Uterus (tissue), 4 donors: ENCODE measurements at places on chromosomes 7 and 10. TPM values are rescaled to one million over a fixed set of nuclear protein-coding genes. Genes with fewer than 3 reads are reported as not detected.

DNA sequence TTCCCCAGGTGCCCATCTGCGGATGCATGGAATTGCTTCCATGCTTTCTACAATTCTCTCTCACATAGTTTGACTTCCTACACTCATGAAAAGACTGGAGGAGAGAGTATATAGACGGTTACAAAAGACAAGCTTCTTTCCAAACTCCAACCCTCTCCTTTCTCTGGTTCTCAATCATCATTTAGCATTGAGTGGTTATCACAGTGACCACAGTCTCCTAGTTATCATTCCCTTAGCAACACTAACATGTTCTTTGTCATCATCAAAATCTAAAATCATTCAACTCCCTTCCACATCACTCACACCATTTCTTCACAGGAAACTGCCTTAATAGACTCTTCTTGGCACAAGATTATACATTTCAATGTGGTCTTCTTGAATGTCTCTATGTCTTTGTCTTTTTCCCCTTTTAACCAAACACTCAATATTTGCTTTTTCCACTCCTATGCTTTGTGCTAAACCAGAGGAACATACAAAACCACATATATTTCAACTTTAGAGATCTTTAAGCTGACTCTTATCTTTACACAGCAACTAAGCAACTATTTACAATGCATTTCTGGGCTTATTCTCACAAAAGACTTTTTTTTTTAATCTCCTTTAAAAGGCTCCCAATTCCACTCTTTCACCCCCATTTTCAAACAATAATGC, 126.3 kb downstream of the CNOT4 start:
- no peaks in the 10 kb centered on the region for H3K27me3 ChIP-seq
- no peak overlapping the region for H3K4me3 ChIP-seq
- no peak overlapping the region for H3K27ac ChIP-seq
- no peak for DNase-seq

DNA sequence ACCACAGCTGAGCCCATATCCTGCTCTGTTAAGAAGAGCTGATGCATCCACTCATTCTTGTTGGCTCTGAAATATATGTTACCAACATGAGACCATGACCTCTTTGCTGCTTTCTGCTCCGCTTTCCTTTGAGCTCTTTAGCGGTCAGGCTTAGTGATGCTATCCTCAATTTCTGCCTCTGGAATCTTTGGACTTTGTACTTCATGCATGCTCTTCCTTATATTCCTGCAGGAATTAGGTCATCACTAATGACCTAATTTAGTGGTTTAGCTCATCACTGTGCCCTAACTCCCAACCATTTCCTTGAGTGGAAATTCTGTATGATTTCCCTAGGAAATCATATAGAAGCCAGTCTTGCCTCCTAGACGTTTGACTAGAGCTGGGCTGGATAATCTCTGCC, 119.5 kb downstream of the AOAH start:
- no peak overlapping the region for H3K27ac ChIP-seq
- H3K4me3 ChIP-seq: no peak overlapping the region
- DNase-seq: no peak
- no peaks in the 10 kb centered on the region for H3K4me1 ChIP-seq
- no peaks in the 10 kb centered on the region for H3K27me3 ChIP-seq
- no peaks in the 10 kb centered on the region for H3K36me3 ChIP-seq

DNA sequence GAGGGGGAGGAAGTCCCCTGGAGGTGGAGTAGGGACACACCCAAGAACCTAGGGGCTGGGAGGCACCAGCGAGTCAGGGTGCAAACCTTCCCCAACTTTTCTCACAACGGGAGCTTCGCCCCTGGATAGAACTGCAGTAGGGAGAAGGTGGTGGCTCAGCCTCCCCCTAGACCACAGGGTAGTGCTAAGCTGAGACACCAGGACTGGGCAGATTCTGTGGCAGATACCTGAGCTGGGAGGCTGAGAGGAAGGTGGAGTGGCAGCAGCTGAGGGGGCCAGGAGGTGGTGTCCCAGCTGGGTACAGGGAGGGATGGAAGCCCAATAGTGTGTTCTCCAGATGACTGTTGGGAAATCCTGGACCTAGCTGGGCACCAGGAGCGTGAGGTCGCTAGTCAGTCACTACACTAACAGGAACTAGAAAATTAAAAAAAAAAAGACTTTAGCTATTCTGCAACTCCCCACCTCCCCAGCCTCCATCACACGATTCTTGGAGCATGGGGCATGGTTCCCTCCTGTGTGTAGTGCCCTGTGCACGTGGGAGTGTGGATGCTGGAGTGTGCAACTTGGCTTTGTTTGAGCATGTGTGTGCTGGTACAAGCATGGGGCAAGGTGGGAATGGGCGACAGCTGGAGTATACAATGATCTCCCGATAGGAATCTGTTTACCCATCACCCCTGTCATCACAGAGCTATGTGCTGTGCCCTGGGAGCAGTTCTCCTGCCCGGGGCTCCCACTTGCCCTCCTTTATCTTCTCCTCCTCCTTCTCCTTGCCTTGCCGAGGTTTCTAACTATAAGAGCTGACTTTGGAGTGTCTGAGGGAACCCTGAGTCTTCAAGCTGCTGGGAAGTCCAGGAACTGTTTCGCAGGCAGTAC, 8.8 kb upstream of the TRPV6 start:
- DNase-seq: no peak
- H3K36me3 ChIP-seq: no peaks in the 10 kb centered on the region
- no peak overlapping the region for H3K4me3 ChIP-seq
- H3K27me3 ChIP-seq: no peaks in the 10 kb centered on the region

- H3K36me3 ChIP-seq: no peaks in the 10 kb centered on the region
- no peaks in the 10 kb centered on the region for H3K27me3 ChIP-seq
- no peaks in the 10 kb centered on the region for H3K4me1 ChIP-seq
- H3K4me3 ChIP-seq: no peak overlapping the region
- DNase-seq: no peak
Measured at GRCh38 chr7:106029451-106029850, 66.4 kb downstream of the CDHR3 start.

GRCh38 chr10:35447693-35448407, 111.5 kb downstream of the CCNY start:
- H3K27ac ChIP-seq: peak overlapping the region; percentile 62
- peaks cover 7% of the 10 kb centered on the region for H3K4me1 ChIP-seq
- H3K36me3 ChIP-seq: no peaks in the 10 kb centered on the region

SPDYE6 gene
- not detected for total RNA-seq

MYPN gene
- total RNA-seq: not detected
